ENCODE measurements at places on chromosomes 13 and 19.

DNA sequence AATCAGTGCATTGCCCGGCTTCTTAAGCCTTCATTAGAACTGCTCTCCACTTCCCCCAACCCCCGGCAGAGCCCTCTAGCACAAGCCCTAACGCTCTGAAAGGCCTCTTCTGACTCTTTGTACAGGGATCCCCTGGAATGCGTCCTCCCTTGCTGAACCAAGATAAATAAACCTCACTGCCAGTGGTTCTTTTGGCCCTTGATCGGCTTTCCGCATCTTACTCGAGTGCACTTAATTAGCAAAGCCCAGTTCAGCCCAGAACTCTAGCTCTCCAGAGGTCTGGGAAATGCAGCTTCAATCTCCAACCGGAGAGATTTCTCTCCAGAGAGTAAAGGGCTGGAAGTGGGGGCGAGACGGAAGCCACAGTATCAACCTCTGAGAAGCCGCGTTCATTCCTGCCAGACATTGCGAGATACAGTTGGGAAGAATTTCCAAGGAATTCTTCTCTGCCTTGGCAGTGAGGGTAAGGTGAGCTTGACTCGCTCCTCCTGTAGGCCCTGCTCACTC, 8.7 kb upstream of the ZNF444 start:
- no peak for DNase-seq

DNA sequence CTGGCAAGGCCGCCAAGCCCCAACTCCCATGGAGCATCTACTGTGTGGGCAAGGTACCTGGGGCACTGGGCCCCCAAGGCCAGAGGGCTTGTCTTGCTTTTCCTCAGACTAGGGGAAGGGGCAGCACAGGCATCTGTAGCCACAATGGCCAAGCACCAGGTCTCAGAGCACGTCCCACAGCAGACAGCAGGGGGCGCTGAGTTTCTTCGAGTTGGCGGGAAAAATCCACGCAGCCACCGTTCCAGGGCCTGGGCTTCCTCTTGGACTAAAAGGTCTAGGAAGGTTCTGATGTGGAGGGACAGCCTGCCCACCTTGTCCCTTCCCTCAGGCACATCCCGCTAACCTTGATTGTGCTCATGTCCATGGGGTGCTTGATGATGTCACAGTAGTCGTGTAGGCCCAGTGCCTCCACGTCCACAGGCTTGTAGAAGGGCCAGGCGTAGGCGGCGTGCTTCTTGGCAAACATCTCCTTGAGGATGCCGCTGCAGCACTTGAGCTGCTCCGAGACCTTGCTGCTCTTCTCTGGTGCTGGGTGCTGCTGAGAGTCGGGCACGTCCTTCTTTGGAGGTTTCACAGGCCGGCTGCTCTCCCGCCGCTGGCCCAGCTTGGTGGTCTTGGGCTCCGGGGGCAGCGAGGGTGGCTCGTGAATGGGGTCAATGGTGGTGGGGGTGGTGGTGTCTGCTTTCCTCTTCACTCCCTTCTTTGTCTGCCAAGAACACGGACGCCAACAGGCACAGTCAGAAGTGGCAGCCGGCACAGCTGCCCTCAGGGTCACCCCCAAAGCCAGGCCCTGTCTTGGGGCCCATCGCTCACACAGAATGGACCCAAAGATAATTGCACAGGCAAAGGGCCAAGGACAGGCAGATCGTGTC, 32.0 kb upstream of the EPHX3 start:
- peak; percentile 32 for DNase-seq

GRCh38 chr19:11942843-11943108, 17.9 kb downstream of the ZNF700 start:
- DNase-seq: no peak

- DNase-seq: no peak
Observed at GRCh38 chr19:32168111-32168510, 177.3 kb upstream of the ZNF507 start.

GRCh38 chr19:19490214-19490968, 25.0 kb downstream of the TSSK6 start:
- DNase-seq: peak; percentile 75

DNA sequence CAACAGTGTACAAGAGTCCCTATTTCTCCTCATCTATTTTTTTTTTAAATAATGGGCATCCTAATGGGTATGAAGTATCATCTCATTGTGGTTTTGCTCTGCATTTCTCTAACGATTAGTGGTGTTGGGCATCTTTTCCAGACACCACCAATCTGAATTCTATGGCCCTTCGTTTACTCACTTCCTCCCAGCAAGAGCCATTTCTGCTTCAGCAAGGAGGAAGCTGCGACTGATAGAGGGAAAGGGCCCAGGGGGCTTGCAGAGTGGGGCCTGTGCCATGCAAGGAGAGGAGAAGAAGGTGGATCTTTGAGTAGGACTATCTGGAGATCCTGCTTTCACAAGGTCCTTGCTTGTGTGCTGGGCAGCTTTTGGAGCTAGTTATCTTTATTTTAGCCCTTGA, 58.0 kb downstream of the USPL1 start:
- DNase-seq: no peak

DNA sequence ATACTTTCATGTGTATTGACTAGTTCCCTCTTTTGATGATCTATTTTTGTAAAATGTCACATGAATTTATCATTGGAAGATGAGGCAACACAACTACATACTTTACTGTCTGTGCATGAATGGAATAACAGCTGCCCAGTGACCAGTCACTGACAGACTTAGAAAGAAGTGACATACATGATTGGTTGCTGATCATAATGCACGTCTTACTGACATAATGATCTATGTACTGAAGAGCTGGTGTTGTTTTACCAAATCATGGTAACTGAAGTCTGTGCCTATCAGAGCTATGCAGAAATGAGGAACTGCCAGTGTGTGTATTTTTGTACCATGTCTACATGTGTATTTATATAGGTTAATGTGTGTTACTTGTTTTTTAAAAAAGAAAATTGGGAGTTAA, 26.5 kb downstream of the GPR18 start:
- DNase-seq: no peak

All from RWPE1 (cell line).